ENCODE measurements at places on chromosomes 5 and 9. TPM values are rescaled to one million over a fixed set of nuclear protein-coding genes. Genes with fewer than 3 reads are reported as not detected.

LURAP1L gene
- total RNA-seq, result 25.4 TPM

PHYHD1 gene
- total RNA-seq, result 9.3 TPM

SCGB3A2 gene
- not detected for total RNA-seq

SPATA31E1 gene
- not detected for total RNA-seq

BTNL8 gene
- total RNA-seq, result not detected

CDH9 gene
- total RNA-seq, result not detected

PRDM9 gene
- total RNA-seq, result not detected

STK32A gene
- total RNA-seq, result 3.5 TPM

GDNF gene
- 0.13 TPM for total RNA-seq

ANGPTL2 gene
- total RNA-seq, result 104 TPM

DELE1 gene
- total RNA-seq, result 45.5 TPM

TAF11L10 gene
- total RNA-seq, result not detected

PLPP1 gene
- total RNA-seq, result 79.8 TPM

RALGDS gene
- 21.4 TPM for total RNA-seq

C9orf50 gene
- 0.26 TPM for total RNA-seq

GPR151 gene
- total RNA-seq, result not detected

ACTBL2 gene
- total RNA-seq, result 0.03 TPM

MCIDAS gene
- not detected for total RNA-seq

CATSPER3 gene
- total RNA-seq, result 0.10 TPM

MUSK gene
- 0.10 TPM for total RNA-seq

C1QTNF3 gene
- 1.7 TPM for total RNA-seq

All from smooth muscle cell of the pulmonary artery (primary cell).